ENCODE measurements at places on chromosomes 7 and 10.

DNA sequence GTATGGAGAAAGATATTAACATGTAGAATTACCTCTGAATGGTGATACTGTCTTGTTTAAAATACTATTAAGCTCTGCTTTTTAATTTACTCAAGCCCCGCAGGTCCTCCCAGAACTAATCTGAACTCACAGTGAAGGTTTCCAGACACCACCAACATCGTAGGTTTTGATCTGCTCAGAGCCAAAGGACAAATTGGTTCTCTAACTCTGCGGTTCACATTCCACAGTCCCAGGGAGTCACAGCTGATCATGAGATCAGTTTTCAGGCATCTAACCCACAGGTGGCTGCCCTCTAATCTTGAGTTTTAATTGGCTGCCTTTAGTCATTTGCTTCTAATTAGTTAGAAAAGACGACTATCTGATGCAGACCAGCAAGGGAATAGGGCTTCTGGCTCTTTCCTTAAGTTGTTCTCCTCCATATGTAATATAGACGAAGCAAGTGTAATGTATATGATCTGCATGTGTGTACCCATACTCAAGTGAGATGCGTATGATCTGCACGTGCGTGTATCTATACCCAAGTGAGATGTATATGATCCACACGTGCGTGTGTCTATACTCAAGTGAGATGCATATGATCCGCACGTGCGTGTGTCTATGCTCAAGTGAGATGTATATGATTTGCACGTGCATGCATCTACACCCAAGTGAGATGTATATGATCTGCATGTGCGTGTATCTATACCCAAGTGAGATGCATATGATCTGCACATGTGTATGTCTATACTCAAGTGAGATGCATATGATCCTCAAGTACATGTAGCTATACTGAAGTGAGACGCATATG, 331.5 kb upstream of the NPVF start:
- no peak for DNase-seq

DNA sequence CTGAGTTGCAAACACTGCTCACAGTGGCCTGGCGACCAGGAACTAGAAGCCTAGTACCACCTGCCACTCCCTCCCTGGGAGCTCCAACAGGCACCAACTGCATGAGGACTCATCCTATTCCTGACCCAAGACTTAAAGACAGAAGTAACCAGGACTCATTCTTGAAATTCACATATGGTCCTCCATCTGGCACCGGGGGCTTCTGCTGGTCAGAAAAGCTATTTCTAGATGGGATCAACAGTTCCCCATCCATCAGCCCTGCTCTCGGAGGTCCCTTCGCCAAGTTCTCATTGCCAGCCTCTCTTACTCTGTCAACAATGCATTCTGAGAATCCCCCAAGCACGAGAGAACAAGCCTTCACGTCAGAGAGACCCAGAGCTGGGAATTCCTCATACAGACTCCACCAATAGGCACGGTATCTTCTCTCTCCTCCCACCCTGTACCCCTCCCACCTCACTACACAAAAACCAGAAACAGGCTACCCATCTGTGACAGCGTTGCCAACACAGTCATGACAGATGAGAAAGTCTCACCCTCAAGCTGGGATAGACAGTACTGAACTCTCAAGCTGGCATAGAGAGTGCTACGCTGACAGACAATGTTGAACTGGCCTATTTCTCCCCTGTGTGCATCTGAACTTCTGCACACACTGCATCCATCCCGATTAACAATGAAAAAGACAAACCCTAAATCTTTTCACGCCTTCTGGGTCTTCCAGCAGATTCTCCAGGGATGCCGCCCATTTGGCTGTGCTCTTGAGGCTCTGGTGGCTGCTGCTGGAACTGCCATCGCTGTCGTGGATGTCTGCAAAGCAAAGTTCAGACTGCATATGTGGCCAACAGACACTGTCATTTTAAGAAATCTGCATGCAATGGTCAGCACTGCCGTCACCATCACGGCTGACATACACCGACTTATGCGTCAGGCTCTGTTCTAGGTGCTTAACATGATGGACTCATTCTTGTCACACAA, 15.6 kb downstream of the RGS10 start:
- no peak for DNase-seq

DNA sequence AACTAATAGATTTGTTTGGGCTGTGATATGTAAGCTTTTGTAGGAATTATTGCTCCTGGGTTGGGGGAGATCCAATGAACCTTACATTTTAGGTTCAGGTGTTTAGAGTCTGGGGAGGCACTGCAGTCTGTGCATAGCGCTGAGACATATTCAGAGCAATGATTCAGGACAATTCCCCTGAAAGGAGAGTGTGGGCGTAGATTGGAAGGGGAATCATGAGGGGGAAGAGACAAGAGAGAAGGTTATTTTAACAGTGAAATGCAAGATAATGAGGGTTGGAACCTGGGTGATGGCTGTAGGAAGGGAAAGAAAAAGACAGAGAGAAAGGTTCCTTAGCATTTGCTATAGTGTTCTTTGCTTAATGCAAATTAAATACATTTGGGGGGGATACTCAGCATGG, 1013.4 kb downstream of the REEP3 start:
- DNase-seq: no peak

- no peak for DNase-seq
These were observed 531.0 kb upstream of the COBL start for GRCh38 chr7:51847461-51848134.

DNA sequence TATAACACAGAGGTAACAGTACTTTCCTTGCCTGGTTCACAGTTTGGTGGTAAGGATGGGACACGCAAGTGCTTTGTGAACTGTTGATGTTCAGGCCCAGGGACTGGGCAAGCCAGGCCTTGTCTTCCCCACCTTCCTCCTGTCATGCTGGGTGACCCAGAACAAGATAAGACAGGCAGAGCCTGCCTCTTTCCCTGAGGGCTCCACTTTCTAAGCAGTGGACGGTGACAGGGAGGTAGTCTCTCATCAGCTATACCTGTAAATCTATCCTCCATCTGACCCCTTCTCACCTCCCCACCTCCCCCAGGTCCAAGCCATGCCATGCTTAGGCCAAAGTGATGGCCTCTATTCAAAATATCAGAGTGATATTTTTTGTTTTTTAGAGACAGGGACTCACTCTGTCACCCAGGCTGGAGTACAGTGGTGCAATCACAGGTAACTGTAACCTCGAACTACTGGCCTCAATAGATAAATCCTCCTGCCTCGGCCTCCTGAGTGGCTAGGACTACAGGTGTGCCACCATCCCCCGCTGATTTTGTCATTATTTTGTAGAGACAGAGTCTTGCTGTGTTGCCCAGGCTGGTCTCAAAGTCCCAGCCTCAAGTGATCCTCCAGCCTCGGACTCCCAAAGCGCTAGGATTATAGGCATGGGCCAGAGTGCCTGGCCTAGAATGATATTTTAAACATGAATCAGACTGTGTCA, 42.8 kb downstream of the PDLIM1 start:
- no peak for DNase-seq

DNA sequence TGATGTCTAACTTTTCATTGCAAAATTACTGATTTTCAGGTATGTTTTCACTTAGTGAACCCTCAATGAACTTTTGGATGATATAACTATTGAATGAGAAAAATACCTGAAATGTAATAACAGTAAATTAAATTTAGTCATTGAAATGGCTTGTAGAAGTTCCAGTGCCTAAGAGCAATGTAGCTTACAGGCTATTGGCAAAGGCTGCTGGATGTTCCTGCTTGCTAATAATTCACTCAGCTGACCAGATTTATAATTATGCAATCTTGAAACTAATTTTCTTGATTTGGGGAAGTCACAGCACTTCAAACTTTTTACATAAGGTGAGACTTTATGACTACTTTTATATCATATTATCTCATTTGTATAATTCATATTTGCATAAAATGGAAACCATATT, 73.2 kb downstream of the SORBS1 start:
- no peak for DNase-seq

- DNase-seq: peak; percentile 96
These were observed 111.7 kb upstream of the MBL2 start for GRCh38 chr10:52883996-52884871.

GRCh38 chr10:131046194-131046593, 265.3 kb downstream of the TCERG1L start:
- no peak for DNase-seq

DNA sequence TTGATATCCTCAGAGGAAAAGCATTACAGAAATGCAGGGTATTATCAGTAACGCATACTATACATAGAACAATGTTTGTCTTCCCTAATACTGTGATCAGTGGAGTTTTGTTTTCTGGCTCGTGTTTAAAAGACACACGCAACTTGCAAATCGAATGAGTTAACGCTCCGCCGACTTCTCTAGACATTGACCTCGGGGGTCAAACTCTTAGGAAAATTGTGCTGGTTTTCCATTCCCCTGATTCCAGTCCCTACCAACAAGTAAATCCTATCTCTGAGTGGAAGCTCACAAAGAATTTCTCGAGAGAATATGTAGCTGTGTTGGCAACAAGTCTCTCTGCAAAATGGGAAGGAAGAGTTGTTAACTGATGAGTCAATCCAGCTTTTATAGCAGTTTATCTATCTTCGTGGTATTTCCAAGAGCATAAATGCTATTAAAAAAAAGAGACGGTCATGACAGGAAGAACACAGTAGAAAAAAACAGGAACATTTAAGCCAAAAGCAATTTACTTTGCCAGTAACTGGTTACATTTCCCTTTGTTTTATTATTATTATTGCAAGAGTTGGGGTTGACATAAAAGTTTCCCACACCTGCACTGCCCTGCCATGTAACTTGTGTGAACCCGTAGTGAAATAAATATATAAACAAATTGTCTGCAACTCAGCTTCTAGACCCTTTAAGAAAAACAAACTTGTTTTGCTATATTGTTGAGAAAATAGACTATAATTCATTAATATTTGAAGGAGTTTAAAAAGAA, 144.4 kb downstream of the ARID5B start:
- DNase-seq: no peak

GRCh38 chr7:92987095-92987494, 130.7 kb downstream of the SAMD9 start:
- DNase-seq: no peak

DNA sequence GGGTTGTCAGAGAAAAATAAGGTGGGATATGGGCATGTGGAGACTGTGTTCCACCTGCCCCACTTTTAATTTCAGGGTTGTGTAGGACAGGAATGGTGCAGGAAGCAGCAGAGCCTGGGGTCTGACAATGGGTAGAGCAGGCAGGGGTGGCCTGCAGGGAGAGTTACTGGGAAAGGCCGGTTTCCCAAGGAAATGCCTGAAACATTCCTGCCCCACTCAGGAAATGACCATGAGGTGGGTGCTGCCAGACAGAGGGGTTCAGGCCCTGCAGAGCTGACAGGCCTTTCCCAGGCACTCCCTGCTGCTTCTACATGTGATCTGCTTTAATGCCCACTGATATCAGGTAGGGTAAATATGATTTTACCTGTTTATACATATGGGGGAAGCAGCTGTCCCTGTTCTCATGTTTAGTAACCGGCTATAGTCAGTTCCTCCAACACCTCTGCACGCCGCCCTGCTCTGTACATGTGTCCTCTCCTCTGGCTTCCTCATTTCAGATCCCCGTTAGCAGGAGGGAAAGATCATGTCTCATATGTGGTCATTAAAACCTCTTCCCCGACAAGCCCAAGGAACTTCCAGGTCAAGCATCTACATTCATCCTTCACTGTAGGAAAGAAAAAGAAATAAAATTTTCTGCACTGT, 118.6 kb upstream of the PRSS58 start:
- DNase-seq: no peak

DNA sequence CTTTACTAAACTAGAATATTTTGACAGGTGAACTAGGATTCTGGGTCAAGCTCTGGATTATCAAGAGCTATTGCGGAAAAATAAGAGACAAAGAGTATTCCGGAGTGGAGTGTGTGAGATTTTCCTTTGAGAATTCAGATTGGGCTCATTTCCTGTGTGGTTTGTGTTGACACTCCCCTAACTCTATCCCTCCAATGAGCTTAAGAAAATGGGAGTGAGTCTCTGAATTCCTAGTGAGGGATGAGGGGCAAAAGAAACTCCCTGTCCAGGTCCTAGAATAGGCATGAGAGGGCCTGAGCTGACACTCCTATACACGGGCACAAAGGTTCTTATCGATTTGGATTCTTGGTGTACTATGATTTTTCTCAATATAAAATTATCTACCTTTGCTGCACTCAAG, 10.2 kb downstream of the KLF14 start:
- DNase-seq: no peak

DNA sequence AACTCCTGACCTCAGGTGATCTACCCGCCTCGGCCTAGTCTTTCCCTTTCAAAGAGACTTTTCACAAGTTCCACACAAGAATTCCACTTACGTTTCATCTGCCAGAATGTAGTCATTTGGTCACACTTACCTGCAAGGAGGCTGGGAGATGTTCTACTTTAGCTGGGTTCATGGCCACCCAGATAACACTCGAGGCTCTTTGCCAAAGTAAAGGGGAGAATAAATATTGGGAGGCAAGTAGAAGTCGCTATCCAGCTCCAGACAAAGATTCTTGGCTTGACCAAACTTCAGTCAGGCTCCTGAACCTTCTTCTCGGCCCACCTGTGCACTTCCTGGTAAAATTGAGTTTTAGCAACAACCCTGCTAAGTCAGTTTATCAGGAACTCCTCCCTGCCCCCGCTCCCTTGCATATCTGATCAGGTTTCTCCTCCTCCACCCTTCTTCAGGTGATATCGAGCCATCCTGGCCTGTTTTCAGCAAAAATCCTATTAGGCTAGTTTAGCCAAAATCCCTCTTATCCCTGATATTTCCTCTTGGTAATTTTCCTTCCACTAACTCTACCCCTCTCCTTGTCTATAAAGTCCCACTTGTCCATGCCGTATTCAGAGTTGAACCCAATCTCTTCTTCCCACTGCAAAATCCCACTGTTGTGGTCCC, 25.1 kb upstream of the SAMD8 start:
- DNase-seq: no peak

GRCh38 chr10:119509909-119510451, 32.5 kb downstream of the RGS10 start:
- DNase-seq: no peak

GRCh38 chr7:140911746-140912145, 13.0 kb downstream of the BRAF start:
- no peak for DNase-seq

- DNase-seq: no peak
These were observed 524.0 kb downstream of the IPMK start for GRCh38 chr10:57743711-57744110.

- DNase-seq: peak; percentile 8
These were observed 42.6 kb downstream of the FAM20C start for GRCh38 chr7:234708-235553.

DNA sequence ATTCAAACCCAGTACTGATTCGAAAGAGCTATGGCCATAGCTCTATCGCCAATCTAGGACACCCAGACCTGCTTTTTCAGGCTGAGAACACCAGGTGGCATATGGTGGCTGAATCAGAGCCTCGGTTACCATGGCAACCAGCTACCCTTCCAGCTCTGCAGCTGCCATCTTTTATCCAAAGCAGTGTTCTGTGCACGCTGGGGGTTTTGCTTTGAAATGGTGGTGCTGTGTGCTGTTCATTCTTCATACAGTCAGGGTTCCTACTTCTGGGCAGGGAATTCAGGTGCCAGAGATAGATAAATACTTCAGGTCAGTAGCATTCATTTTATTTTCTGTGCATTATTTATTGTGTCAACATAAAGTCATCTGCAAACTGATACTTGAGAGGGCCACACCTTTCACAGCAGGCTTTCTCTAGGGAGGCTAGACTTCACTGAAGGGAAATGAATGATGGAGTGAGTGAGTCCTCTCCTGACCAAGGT, 85.4 kb downstream of the AKR1D1 start:
- peak; percentile 62 for DNase-seq

Measured in epithelial cell of prostate (primary cell).